ENCODE measurements at places on chromosomes 1 and 21.
A peak's percentile ranks its signal among the peaks of the same experiment; 100 is the strongest.

DNA sequence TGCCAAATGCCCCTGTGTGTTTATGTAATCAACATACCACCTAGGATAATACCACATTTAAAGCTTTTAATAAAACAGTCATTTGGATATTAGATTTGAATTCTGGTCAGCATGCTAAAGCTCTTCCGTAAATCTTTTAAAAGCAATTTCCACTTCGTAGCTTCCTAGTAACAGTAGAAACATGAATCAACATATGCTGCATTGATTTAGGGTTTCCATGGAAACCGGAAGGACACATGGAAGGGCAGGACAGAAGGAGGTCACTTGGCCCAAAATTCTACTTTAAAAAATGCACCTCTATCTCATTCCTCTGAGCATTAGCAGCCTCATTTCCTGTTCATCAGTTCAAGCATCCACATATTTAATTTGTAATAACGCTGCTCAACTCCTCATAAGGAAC lies 8.1 kb downstream of the RGS8 start:
- DNase-seq: no peak

- peak; percentile 47 for DNase-seq
Observed at GRCh38 chr1:172726740-172727139, 67.8 kb downstream of the FASLG start.

DNA sequence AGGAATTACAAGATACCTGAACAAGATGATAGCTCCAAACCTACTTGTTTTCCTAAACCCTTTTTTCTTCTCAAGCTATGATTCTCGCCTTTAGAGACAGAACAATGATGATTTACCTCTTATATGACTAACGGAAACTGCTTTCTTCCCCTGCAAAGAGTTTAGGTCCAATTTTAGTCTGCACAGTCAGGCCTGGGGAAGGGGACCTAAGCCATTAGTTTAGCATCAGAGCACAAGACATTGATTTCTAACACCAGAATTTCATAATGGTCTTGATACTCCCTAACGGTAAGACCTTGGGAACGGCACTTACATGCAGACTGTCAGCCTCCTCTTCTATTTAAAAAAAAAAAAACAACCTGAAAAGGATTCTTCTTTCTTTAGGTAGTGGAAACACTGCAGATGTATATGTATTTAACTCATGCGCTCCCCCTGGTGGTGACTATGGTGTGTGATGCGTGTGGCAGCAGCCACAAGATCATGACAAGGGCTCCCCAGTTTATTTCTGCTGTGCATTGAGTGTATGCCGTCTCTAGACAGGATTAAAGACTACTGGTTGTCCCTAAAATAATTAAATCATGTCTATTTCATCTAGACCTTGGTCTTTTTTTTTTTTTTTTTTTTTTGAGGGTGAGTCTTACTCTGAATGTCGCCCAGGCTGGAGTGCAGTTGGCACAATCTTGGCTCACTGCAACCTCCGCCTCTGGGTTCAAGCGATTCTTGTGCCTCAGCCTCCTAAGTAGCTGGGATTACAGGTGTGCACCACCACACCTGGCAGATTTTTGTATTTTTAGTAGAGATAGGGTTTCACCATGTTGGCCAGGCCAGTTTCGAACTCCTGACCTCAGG lies 37.3 kb upstream of the TMEM222 start:
- peak; percentile 96 for DNase-seq

GRCh38 chr1:195941314-195941713 lies 666.9 kb downstream of the KCNT2 start:
- no peak for DNase-seq

DNA sequence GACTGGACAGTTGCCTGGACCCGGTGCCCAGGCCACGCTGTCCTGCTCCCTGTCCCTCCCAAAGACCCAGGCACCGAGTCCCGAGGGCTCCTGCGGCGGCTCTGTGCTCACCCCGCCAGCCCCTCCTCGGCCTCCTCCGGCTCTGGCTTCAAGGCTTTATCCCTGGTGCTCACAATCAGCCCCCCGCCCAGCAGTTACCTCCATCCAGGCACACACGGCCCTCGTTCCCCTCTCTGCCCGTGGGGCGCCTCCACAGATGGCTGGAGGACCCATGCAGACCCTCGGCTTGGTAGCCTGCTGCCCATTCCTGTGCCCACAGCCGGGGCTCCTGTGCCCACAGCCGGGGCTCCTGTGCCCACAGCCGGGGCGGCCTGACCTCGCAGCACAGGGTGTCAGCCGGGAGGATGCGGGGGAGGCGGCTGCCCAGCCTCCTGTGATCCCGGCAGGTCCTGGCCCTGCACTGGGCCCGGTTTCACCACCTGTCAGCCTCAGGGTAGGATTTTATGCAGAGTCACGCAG lies 52.3 kb upstream of the COL18A1 start:
- DNase-seq: no peak

GRCh38 chr1:19402031-19402813 lies 83.1 kb downstream of the CAPZB start:
- DNase-seq: no peak

DNA sequence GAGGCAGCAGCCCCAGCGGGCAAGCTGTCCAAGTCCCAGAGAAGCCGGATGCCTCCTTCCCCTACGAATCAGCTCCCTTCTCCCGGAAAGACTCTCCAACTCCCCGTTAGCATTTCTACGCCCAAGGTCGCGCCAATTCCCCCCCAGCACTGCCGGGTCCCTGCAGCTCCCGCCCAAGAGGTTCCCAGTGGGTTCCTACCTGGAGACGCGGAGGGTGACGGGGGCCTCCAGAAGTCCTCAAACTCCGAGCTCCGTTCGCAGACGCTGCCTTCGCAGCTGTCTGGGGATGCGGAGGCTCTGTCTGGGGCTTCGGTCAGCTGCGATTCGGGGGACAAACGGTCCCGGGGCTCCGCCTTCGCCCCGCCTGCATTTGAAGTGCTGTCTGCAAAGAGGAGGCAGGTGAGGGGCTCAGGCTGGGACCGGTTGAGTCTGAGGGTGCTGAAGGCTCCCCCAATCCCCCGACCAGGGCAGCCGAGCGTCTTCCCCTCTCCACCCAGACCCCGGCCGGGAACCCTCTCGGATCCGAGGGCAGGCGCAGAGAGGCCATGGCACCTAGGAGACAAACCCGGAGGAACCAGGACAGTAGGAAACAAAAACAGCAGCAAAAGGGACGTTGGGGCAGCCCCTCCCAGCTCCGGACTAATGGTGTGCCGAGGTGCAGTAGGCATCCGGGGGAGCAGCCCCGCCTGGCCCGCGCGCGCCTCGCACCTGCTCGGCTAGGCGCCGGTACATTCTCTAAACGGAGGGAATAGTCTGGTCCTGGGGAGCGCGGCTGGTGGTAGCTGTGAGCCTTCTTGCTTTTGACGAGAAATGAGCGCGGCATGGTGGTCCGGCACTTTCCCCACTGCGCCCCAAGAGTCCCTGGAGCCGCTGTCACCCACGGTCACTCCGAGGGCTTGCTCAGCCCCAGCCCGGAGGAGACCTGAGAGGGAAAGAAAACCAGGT lies 3.8 kb downstream of the GFI1 start:
- DNase-seq: no peak

DNA sequence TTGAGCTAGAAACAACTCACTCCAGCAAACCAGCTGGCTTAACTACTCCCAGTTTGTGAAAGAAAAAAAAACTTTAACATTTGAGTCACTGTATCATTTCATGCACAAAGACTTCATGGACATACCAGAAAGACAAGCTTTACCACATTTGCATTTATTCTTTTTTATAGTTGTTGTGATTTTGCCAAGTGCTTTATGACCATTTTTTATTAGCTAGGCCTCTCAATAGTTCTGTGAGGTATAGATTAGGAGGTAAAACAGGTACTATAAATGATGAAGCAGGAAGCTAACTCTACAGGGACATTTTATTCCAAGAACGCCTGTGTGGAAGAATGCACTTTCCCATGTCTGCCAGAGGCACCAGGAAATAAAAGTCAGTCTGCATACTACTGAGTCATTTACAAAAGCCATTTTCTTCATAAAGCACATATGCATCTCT lies 8.2 kb upstream of the DENND1B start:
- DNase-seq: no peak

DNA sequence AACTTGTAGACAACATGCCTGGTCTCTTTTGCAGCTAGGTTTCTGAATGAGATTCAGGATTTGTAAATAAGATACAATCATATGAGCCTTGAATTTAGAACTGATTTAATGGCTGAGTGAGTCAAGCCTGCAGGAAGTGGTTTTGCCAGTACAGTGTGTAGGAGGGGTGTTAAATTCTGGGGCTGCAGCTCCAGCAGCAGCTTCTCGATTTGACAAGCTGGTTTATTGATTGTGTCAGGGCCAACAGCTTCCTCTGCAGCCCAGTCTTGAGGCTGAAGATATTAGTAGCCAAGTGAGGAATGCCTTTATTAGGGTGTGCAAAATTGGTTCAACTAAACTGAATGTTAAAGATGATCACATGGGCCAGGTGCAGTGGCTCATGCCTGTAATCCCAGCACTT lies 11.5 kb upstream of the PLA2G5 start:
- peak; percentile 79 for DNase-seq

GRCh38 chr1:78032996-78033796 lies 12.6 kb upstream of the GIPC2 start:
- no peak for DNase-seq

GRCh38 chr1:58592522-58593134 lies 15.6 kb upstream of the TACSTD2 start:
- no peak for DNase-seq

GRCh38 chr1:205913451-205914154 lies 29.7 kb downstream of the SLC26A9 start:
- DNase-seq: no peak
